ENCODE measurements at places on chromosomes 7 and 10. TPM values are rescaled to one million over a fixed set of nuclear protein-coding genes. Genes with fewer than 3 reads are reported as not detected.

DNA sequence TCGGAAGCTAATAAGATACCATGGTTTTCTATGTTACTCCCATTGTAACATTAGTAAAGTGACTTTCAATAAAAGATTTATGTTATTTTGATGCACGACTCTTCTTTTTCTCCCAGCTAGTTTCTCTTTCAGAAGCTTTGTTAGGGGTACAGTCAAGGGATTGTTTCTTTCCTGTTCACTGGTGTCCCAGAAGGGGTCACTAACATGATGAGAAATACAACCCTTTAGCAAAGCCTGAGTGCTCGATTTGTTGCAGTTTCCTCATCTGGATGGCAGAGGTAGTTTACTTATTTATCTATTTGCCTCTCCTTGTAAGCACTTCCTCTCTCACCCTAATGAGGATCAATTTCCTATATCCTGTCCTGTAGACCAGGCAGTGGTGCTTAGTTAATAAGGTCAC is 17.0 kb downstream of the SRI start:
- DNase-seq = no peak

- DNase-seq = no peak
These were observed 107.2 kb upstream of the INHBA start for GRCh38 chr7:41809940-41810576.

The MACROH2A2 gene
- total RNA-seq = 6.3 TPM

- no peak for DNase-seq
These were observed 1.2 kb downstream of the BTRC start for GRCh38 chr10:101355072-101355706.

GRCh38 chr7:86768394-86768793 is 124.7 kb downstream of the GRM3 start:
- no peak for DNase-seq

GRCh38 chr7:106572394-106573124 is 88.4 kb downstream of the CCDC71L start:
- no peak for DNase-seq

- DNase-seq = no peak
These were observed 22.9 kb downstream of the FAM3C start for GRCh38 chr7:121373177-121373576.

The CRTAC1 gene
- total RNA-seq = 6.7 TPM

DNA sequence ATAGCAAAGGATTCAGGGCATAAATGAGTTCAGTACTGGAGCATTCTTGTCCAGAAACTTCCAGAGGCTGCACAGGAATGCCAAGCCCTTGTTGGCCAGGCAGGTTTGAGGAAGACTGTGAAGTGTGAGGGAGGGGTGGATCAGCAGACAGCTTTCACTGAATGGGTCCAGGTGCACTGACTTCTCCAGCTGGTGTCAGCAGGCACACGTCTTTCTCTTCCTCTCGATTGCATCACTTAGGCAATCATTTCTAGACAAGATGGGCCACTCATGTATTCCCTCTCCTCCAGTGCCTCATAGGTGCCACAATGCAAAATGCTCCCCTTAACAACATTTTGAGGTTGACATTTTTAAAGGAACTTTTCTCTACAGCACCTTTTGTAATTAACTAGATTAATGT is 15.6 kb upstream of the PLEKHS1 start:
- DNase-seq = no peak

DNA sequence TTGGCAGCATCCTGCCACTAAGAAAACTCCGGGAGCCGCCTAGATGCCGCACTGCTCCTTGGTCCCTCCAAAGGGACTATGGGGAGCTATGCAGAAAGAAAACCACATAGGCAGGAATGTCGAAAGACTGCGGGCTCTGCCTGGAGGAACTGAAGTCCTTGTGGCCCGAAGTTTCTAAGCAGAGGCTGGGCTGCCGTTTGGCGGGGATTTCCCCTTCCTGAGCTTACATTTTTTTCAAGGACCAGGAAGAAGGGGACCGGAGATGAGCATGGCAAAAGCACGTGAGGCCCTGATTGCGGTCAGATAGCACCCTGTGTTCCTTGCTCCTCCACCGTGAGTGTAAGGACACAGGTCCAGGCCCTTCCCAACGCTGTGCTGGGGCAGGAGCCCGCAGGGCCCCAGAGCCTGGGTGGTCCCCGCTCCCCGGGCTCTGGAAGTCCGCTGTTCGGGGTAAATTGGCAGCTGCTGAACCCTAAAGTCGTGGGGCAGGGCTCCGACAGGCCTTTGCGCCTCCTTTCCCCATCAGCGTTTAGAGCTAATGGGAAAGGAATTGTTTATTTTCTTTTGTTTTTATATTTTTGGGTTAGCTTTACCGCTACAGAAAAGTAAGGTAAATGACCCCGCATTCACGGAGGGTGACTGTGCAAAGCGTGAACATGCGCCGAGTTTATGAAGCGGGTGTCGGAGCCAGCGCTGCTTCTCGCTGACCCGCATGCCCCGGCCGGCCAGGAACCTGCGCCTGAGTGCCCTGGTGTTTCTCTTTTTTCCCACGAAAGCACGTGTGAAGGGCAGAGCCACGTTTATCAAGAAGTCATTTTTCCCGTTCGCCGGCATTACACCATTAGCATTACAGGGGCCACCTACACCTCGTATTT is 356.5 kb upstream of the ZNF32 start:
- no peak for DNase-seq

GRCh38 chr10:110436554-110437350 is 61.0 kb upstream of the DUSP5 start:
- DNase-seq = no peak

The PDIA4 gene
- 92.6 TPM for total RNA-seq

DNA sequence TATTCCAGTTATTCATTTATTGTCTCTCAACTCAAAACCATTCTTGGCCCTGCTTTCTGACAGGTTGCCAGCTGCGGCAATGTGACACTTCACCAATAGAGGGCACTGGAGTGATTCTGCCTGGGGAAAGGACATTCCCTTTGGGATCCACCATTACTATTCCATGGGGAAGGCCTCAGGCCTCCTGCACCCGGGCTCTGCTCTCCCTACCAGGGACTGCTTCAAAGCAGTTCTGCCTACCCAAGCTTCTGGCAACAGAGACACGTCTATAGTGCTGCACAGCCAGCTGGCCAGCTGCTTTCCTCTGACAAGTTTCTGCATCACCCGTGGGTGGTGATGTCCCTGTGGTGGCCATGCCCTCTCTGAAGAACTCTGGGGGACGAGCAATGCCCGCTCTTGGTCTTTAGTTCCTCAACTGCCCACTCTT is 163.8 kb downstream of the ELMO1 start:
- peak; percentile 80 for DNase-seq

The CTTNBP2 gene
- 10.7 TPM for total RNA-seq

- no peak for DNase-seq
These were observed 50.5 kb downstream of the FZD1 start for GRCh38 chr7:91314591-91315323.

All from ovary (tissue), 10 donors.